ENCODE measurements at places on chromosomes 7 and 10. TPM values are rescaled to one million over a fixed set of nuclear protein-coding genes. Genes with fewer than 3 reads are reported as not detected.
A peak's percentile ranks its signal among the peaks of the same experiment; 100 is the strongest.

MPP7 gene
- polyA plus RNA-seq = 14.2 TPM

SIRT1 gene
- polyA plus RNA-seq = 35.3 TPM

PRSS2 gene
- not detected for polyA plus RNA-seq

HHEX gene
- polyA plus RNA-seq = 33.3 TPM

PAX4 gene
- not detected for polyA plus RNA-seq

PSD gene
- polyA plus RNA-seq = 9.6 TPM

FOXI2 gene
- polyA plus RNA-seq = not detected

NUTM2A gene
- polyA plus RNA-seq = 1.6 TPM

ZNF92 gene
- polyA plus RNA-seq = 19.8 TPM

UPP1 gene
- polyA plus RNA-seq = 9.2 TPM

- peak; percentile 62 for DNase-seq
Observed at GRCh38 chr7:32892521-32893206, 1.1 kb upstream of the KBTBD2 start.

GRCh38 chr7:136039577-136040345 is 62.6 kb upstream of the MTPN start:
- DNase-seq = no peak

DNA sequence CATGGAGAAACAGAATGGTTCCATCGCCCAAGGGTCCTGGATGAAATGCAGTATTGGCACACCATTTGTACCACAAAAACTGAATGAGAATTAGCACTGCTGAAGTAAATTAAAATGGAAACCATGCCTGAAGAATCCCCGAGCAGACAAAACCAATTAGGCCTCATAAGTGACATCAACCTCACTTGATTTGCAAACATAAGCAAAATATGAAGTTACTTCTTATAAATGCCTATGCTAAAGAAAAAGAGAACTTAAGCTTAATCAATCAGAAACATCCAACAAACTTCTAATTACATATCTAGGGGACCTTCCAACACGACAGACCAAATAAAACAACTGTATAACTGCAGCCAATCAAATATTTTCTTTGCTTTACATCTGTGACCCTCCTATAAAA is 4.4 kb downstream of the FAM3C start:
- DNase-seq = no peak

GRCh38 chr7:128100949-128101713 is 69.9 kb upstream of the LRRC4 start:
- DNase-seq = no peak

DNA sequence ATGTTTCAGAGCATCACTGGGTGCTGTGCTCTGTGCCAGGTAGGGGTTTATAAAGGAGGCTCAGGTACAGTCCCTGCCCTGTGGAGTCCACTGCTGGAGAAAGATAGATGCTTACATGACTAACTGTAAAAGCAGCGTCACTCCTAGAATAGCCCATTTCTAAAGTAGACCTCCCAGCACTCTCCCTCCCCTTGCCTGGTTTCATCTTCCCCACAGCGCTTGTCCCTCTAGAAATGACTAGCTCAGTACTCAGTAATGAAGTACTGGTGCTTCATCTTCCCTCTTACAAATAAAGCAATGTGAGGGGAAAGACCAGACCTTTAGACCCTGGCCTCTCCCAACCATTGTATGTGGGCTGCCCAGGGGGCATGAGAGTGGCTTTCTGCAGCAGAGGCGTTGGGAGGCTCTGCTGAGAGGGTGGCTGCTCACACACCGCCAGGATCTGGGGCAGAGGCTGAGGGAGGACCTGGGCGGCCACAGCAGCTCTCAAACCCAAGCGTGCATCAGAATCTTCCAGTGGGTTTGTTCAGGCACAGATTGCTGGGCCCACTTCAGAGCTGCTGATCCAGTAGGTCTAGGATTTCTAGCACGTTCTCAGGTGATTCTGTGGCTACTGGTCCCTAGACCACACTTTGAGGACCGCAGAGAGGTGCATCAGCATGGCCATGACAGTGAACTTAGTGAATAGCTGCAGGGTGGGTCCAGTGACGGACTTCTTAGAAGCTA is 110.3 kb upstream of the ANLN start:
- no peak for DNase-seq

- DNase-seq = no peak
Observed at GRCh38 chr10:114990586-114990985, 52.6 kb downstream of the TRUB1 start.

DNA sequence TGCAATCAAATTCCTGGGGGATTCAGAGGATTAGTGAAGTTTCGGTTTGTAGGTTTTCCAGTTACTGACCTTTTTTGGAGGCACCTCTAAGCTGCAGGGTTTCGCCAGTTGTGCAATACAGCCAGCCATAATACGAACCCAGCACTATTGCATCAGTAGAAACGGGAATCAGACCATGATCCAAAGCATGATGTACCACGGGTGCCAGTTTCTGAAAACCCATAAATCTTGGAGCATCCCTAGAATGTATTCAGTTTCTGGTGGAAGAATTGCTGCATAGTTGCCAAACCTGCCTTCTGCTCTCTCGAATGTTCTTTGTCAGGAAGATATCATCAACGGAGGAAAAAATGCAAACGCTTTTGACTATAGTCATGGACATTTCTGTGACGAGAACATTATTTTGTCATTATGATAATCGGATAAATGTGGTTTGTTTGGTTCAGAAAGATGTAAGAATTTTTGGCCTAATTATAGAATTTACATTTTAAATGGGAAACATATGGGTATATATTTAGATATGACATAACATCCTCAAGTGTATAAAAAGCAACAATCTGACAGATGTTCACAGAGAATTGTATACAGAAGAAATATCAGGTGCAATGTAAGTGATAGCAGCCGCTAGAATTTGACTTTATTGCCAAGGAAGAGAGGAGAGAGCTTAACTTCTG is 186.2 kb upstream of the PRKCQ start:
- peak; percentile 49 for DNase-seq

- DNase-seq = no peak
Observed at GRCh38 chr10:120328647-120329046, 128.4 kb upstream of the PLPP4 start.

DNA sequence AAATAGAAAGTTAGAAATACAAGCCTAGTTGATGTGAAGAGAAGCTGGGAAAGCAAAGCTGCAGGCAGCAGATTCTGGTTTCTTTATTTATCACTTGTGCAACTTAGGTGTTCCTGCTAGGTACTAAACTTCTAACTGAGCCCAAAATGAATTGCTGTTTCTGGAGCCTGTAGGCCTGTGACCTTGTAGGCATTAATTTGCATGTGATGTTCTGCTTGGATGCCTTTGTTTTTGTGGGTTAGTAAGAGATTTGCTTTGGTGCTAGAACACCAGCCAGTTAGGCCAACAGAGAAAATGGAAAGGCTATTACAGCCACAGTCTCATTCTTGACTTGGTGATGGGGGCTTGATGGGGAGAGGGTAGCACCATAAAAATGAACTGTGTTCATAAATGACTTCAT is 370.7 kb downstream of the PPP1R3A start:
- DNase-seq = no peak

- DNase-seq = no peak
Observed at GRCh38 chr7:76326646-76327233, 24.3 kb downstream of the HSPB1 start.

DNA sequence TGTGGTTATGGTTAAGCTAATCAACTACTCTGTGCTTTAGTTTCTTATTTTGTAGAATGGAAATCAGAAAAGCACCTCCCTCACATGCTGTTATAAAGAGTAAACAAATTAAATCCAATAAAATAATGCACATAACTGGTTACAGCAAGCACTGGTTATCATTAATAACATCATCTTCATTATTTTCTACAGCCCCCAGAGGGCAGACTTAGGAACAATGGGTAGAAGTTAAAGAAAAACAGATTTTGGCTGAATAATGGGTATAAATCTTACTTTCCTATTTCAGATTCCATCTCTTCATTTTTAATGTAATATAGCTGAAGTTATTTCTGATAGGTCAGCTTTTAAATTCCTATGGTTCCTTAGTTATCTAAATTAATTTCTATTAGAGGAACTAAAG is 126.5 kb downstream of the DOCK4 start:
- DNase-seq = no peak

DNA sequence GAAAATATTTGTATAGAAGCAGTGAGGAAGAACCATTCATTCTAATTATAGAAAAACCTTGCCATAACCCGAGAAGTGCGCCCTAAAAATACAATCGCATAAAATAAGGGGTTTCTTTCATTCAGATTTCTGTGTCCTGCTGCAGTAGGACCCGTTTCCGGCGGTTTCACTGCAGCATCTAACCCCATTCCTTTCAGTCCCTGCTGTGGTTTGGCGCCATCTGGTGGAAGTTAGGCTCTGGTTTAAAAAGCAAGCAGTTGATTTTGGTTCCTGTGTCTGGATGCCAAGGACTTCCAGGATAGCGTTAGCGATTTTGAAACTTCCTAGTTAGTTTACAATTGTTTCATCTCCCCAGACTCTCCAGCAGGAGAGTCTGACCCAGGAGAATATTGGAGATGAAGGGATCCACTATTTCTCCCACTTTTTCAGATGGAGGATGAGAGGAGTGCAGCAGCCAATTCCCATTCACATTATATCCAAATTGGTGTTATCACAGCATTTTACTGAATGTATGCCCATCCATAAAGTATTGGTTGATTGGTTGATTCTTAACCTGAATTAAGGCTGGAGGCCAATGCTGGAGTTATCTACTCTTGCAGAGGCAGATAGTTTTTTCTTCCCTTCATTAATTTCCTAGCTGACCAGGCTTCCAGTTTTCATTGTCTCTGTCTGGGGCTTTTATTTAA is 128.8 kb upstream of the CACNA2D1 start:
- DNase-seq = peak; percentile 82

GRCh38 chr7:100220586-100221230 is 959 bp downstream of the PVRIG start:
- no peak for DNase-seq

GRCh38 chr7:75716992-75717626 is 21.6 kb downstream of the HIP1 start:
- no peak for DNase-seq

DNA sequence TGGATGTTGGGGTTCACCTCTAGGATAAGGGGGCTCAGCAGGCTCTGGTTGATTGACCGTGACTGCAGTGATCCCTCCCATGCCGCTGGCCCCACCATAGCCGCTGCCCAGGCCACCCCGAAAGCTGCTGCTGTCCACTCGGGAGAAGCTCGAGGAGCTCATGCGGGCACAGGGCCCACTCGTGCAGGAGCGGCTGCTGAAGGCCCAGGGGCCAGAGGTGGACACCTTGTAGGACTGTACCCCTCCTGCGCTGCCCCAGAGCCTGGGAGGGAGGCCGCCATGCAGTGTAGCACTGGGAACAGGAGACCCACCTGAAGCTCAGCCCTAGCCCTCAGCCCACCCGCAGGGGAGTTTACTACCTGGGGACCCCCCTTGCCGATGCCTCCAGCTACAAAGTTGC is 70.0 kb downstream of the CHRM2 start:
- no peak for DNase-seq

GRCh38 chr7:142594078-142594477 is 155.2 kb upstream of the PRSS1 start:
- DNase-seq = no peak

DNA sequence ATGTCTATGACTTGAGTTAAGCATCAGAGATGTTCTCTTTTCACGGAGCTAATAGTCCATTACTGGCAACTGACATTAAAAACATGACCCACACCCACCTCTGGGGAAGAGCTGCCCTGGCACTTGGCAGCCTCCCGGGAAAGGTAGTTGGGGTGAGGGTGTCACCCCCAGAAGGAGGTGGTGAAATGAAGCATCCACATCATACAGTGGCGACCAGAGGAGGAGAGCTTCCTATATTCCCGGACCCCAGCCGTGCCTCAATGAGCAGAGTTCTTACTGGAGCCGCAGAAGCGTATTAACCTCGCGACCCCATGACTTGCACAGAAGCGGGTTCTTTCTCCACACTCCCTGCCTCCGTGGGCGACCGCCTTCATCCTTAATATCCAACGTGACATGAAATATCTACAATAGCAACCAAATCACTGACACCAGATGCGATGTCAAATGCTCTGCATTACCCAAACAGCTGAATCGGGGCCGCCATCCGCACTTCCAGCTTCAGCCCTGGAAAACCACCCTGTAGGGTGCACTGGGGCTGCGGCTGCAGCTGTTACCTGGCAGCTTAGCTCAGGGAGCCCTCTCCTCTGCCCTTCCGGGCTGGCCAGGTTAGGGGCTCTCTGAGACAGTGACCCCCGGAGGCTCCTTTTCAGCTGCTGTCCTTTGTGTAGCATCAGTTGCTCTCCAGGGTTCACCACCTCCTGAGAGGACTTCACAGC is 103.1 kb upstream of the PARD3 start:
- no peak for DNase-seq

- DNase-seq = no peak
Observed at GRCh38 chr10:71210542-71210871, 1.9 kb upstream of the UNC5B start.

GRCh38 chr10:118900617-118901016 is 128.9 kb upstream of the NANOS1 start:
- DNase-seq = no peak

- peak; percentile 53 for DNase-seq
Observed at GRCh38 chr10:29496341-29497162, 138.2 kb downstream of the SVIL start.

DNA sequence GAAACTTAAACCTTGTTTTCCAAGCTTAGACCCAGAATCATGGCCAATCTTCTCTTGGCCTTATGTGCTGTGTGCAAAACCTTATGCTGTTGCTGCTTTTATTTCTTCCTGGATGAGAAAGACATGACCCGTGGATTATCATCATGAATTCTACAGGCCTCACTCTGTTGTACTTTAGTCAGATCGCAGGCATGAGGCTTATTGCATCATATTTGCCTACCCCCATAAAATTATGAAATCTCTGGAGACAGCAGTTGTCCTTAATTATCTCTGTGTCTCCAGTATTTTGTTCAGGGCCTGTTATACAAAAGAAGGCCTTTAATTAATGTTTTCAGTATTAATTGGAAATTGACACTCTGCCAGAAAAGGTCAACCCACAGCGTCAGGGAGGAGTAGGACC is 71.6 kb downstream of the PLCE1 start:
- DNase-seq = no peak

DNA sequence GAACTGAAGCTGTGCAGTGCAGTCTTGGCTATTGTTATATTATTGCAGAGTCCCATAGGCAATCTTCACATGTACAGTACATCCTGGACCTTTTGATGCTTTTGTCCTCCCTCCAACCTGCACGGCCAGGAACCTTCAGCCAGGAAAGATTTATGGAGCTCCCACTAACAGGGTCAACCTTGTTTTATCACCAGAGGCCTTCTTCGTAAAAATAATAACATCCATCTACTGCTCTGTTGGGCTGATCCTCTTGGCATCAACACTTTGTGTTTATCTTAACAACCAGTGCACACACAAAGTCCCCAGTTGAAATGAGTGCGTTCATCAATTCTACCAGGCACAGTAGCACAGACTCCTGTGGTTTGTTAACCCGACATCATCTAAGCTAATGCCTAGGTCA is 72.4 kb downstream of the AGMO start:
- no peak for DNase-seq

DNA sequence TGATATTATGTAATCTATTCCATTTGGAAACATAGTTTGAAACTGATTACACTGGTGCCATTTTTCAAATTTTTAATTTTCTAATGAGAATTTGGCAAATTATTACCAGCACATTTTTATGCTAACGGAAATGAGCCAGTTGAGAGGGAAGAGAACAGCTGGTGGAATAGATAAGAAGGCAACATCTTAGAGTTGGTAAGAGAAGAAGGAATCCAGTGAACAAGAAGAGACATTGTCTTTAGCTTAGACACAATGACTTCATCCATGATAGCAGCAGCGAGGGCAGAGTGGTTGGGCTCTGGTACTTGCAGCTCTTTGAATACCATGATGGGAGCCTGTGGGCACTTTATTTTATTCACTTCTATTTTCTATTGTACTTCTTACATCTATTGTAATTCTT is 89.6 kb downstream of the CHRM2 start:
- DNase-seq = no peak

Measured in left lung (tissue), 14 donors.